Hematopoietic multipotent progenitor cell treated with erythropoietin and hydrocortisone succinate and interleukin-3 and kit ligand, for 15 days (in vitro differentiated cells): ENCODE measurements at places on chromosomes 6 and 20.

DNA sequence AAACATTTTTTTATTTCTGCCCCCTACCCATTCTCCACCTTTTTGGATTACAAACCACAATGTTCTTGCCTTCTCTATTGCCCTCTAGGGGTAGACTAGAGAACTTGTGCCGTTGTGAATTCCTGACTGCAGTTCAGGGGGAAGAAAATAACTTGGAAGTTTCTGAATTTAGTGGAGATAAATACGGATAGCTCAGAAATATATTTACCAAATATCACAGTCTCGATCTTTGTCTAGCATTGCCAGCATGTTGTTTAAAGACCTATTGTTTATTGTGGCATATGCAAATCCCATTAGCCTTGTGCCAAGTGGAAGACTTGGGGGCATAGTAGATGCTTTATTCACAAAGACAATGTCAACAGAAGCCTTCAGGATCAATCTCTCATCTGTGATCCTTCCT, 154.1 kb upstream of the MMS22L start:
- DNase-seq: peak; percentile 3

- no peak for DNase-seq
These were observed 54.9 kb downstream of the CSE1L start for GRCh38 chr20:49100972-49101371.

DNA sequence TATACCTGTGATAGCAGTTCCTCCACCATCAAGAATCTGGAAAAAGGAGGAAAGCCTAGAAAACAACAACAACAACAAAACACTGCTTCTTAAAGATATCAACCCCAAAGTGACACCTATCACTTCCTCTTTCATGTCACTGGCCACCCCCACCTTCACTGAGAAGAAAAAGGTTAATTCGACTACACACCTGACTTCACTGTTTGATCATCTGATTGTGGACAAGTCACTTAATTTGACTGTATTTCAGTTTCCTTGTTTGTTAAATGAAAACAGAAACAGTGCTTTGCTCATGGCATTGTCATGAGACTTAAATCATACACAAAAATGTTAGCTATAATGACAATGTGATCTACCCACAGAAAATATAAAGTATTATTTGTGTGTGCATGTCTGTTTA, 280.6 kb upstream of the SULF2 start:
- DNase-seq: no peak

GRCh38 chr6:23952245-23952644, 173.8 kb upstream of the NRSN1 start:
- no peak for DNase-seq

DNA sequence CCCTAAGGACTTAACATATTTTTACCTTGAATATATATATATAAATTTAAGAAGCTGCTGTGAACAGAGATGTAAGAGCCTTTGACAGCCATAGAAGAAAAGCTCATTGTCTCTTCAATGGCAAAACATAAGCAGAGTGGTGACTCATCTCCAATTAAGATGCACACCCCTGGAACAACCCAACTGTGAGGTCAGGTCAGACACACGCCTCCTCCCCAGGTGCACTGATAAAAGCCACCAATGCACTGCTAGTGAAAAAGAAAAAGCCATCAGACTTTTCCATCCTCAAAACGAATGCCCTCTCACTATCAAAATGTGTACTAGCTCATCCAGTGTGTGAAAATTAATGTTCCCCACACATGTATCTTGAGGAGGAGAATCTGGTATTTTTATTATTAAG, 100.1 kb downstream of the SMLR1 start:
- no peak for DNase-seq

- peak; percentile 93 for DNase-seq
These were observed 359.4 kb downstream of the CD83 start for GRCh38 chr6:14476793-14477531.

GRCh38 chr6:96562886-96563285, at the start of gene FHL5:
Gene FHL5, plus strand, starts transcription at chr6:96563128. Its CDS starts 40,486 bp downstream, at chr6:96603614.
- no peak for DNase-seq

GRCh38 chr6:19036196-19036555, 649.0 kb downstream of the RNF144B start:
- DNase-seq: no peak

GRCh38 chr20:33444797-33445560, 1.4 kb upstream of the SNTA1 start:
- no peak for DNase-seq

DNA sequence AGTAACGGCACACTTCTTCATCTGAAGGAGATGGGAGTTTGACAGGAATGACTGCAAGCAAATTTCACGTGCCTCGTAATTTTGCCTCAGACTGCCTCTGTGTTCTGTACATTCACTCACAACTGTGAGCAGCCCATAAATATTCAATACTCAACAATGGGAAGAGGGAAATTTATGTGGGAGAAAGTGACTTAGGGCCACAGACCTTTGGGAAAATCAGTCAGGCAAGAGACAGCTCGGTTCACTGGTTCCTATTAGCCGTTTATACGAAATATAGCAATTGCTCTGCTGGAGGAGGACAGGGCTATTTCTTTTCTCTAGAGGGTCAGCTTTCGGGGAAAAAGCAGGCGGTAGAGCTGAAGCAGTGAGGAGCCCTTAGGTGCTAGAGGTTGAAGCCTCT, 28.0 kb downstream of the OPN5 start:
- DNase-seq: no peak

DNA sequence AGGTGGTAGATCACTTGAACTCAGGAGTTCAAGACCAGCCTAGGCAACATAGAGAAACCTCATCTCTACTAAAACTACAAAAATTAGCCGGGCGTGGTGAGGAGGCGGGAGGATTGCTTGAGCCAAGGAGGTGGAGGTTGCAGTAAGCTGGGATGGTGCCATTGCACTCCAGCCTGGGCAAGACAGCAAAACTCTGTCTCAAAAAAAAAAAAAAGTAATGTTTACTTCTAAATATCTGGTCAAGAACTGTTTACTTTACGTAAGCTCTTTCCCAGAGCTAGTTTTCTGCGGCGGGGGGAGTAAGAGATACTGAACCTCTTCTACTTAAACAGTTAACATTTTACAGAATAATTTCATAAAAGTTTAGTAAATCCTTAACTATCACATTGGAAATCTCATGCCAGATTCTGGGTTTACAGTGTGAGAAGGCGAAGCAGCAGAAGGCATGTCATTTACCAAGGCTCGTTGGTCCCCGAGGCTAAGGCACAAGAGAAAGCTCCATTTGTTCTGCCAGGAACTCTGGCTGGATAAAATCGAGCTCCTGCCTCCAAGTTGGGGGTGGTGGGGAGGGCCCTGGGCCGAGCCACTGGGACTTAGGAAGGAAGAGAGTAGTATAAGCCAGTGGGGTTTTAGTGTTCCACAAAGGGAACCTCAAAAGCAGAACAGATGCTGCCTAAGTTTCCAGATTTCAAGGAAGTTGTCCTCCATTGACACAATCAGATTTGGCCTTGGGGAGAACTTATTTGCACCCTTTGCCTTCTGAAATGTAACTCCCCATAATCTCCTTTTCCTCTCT, 41.7 kb downstream of the ARFGEF2 start:
- DNase-seq: no peak

DNA sequence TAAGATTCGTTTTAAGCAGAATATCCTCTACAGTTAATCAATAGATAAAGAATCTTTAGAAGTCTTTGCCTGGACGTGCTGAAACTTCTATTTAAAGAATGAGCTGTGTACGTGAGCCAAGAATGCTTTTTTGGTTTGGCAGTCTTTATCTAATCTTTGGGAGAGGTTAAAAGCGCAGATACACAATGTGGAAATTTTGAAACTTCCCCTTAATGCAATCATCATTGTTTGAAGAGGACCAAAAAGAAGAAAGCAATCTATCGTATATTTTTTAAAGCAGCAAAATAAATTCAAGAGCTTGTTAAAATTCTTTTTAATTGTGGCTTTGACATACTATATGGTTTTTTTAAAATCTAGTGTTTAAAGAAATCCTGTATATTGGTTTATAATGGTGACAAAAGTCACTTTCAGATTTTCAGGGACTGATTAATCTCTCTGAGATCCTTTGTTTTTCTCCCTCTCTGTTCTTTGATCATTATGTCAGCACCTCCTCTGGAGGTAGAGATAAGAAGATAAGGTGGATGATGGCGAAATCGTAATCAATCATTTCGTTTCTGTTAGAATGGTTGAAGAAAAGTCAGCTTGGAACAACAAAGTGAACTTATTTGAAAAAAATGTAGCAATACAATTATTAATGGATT, 92.1 kb upstream of the FAM184A start:
- DNase-seq: no peak

- DNase-seq: no peak
These were observed 5.7 kb upstream of the CITED2 start for GRCh38 chr6:139380168-139380567.

DNA sequence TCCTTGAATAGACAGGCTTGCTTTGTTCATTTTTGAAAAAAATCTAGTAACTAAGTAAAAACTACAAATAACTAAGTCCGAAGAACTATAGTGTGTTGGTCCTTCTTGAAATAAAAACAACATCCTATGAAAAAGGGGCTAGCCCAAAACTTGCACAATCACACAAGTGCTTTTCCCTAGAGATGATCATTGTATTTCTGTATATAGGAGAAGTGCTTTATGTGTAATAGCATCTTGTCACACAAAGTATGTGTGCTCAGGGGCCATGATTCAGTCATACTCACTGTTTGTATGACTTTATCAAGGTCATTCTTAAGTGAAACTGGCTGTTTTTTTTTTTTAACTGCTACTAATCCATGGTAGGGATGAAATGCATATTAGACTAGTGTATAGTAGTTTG, 179.8 kb downstream of the DTNBP1 start:
- DNase-seq: no peak

DNA sequence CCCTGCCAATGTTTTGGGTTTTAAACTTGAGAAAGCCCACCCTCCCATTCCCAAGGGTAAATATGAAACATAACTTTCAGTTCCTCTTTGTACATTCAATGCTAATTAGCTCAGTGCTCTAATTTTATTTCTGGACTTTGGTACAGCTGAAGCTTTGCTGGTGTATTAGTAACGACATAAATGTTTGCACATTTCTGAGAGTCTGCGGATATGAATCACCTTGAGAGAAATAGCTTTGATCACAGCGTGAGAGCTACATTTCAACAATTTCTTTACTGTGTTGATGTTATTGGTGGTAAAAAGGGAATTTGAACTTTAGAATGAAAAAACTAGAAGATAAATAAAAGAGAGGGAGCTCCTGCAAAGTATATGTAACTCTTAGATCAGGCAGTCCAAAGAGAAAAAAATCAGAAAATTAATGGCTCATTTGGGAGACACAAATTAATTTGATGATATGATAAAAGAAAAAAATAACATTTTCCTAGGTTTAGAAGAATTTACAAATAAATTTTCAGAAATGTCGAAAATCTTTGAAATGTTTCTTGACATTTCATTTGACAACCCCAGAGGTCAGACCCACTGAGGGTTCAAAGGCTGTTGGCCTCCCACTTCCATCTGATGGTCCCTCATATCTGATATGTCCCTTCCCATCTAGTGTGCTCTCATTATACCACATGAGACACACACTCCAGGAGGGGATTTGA, 38.5 kb upstream of the CAP2 start:
- DNase-seq: no peak

GRCh38 chr20:49676581-49677291, 36.9 kb downstream of the B4GALT5 start:
- peak; percentile 73 for DNase-seq

DNA sequence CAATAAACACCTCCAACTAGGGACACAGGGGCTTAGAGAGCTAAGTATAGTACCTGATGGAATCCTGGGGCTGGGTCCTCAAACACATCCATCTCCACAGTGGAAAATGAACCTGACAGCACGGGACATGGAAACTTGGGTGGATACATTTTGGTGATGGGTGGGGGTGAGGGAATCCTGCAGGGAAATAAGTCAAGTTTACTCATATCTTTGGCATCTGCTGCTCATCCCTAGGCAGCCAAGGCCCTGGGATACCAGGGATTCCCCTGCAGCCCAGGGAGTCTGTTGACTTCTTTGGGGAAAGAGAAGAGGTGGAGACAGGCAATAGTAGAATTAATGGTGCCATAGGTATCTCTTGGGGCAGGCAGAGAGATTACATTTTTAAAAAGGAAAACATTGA, 6.6 kb downstream of the APOBEC2 start:
- no peak for DNase-seq
